G401 (cell line): ENCODE measurements at places on chromosomes 3 and 15. TPM values are rescaled to one million over a fixed set of nuclear protein-coding genes. Genes with fewer than 3 reads are reported as not detected.

Gene ETV5
- 16.8 and 22.8 TPM in 2 replicates for total RNA-seq

Gene CFAP100
- not detected in 2 replicates for total RNA-seq

DNA sequence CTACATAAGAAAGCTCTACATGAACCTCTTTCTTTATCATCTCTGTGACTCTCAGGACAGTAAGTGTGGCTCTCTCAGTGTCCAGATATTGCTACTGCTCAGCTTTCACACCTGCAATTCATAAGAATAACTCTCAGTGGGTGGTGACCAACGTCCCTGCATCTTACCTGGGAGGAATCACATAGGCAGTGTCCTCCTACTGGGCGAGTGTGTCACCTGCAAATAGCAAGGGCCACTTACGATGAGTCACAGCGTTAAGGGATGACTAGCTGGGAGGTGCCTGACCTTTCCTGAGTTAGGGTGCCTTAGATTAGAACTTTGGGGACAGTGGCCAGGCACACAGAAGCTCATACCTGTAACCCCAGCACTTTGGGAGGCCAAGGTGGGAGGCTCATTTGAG lies 90.8 kb upstream of the C3orf80 start:
- DNase-seq: no peak

DNA sequence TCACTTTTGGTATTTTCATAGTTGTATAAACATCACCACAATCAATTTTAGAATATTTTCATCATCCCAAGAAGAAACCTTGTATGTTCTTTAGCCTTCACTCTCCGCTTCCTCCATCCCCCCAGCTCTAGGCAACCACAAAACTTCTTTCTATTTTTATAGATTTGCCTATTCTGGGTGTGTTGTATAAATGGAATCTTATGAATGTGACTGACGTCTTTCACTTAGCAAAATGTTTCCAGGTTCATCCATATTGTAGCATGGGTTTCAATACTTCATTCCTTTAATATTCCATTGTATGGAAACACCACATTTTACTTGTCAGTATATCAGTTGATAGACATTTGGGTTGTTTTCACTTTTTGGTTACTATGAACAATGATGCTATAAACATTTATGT lies 335.8 kb upstream of the GOLIM4 start:
- no peak for DNase-seq

- DNase-seq: no peak
These were observed 678.1 kb upstream of the CCDC54 start for GRCh38 chr3:106699122-106699521.

- no peak for DNase-seq
These were observed 398.6 kb downstream of the WDR72 start for GRCh38 chr15:53360881-53361280.

Gene NOX5
- not detected in 2 replicates for total RNA-seq

GRCh38 chr15:67917636-67918035 lies 77.8 kb upstream of the RNU6-1 start:
- no peak for DNase-seq

DNA sequence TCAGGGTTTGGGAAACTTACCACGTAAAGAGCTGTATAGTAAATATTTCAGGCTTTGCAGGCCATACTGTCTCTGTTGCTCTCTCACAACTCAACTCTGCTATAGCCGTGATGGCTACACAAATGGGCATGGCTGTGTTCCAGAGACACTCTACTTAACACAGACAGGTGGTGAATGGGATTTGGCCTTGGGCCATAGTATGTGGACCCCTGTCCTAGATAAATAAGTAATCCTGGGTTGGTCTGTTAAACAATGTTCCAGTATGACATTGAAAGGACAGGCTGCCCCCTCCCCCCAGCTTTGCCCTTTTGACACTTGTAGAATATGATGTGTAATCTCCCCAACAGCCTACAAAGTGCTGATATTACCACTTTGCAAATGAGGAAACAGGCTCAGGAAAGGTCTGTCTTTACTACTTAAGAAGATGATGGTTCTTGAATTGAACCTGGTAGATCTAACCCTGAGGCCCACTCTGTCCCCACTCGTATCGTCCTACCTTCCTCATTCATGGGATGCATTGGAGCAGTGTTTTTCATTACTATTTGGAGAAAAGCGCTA lies 38.4 kb downstream of the SLCO3A1 start:
- no peak for DNase-seq

Gene CPEB1
- 20.6 and 34.0 TPM in 2 replicates for total RNA-seq

GRCh38 chr3:37140899-37141541 lies 33.4 kb downstream of the LRRFIP2 start:
- no peak for DNase-seq

- no peak for DNase-seq
These were observed 7.0 kb downstream of the SFMBT1 start for GRCh38 chr3:53038679-53039375.

DNA sequence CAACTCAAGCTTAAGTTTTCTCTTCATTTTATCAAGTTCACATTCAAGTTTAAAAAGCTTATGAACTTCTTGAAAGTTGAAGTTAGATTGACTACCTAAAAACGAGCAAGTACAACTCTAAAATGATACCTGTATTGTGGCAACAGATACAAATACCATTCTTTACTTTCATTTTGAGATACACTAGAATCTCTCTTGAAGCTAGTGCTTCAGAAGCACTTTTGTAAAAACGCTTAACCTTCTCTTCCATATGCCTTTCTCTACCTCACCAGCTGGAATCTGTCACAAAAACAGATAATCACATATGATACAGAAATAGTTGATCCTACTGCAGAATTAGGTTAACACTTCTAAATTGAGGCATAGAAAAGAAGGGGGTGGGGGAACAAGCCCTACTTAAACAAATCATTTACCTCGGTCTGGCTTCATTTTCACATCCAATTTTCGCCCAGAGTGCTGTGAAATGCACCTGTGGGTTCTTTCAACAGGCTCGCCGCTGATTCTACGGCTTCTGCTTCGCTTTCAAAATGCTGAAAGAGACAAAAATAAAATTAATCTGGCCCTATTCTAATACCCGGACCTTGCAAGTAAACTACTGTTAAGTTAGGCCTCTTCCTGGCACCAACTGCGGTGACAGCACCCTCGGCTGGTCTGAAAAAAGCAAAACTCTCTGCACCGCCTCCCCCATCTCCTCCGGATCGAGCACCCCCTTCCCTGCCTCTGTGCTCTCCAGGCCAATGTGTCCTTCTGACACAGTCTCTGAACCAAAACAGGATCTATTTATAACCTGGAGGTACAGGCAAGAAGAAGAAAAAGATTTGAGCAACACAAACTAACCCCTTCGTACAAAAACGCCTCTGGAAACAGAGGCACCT lies 1.4 kb downstream of the ATOSA start:
- peak; percentile 70 for DNase-seq

- DNase-seq: no peak
These were observed 76.3 kb downstream of the SMAD6 start for GRCh38 chr15:66778314-66778665.

DNA sequence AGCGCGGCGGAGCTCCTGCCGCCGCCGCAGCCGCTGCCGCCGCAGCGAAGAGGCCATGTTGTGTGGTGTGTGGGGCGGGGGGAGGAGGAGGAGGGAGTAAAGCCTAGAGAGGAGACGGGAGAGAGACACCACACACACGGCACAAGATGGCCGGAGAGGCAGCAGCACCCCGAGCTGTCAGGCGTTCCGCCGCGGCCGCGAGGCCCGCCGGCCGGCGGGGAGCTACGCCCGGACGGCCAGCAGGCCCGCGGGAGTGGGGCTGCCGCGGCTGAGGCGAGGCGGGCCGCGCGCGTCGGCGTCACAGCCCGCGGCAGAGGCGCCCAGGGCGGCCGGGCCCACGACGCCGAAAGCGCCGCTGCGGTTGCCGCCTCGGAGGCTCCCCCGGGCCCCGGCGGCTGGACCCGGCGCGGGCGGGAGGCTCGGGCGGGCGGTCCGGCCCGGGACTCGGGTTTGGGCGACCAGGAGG lies 17.4 kb upstream of the CHD2 start:
- DNase-seq: no peak

DNA sequence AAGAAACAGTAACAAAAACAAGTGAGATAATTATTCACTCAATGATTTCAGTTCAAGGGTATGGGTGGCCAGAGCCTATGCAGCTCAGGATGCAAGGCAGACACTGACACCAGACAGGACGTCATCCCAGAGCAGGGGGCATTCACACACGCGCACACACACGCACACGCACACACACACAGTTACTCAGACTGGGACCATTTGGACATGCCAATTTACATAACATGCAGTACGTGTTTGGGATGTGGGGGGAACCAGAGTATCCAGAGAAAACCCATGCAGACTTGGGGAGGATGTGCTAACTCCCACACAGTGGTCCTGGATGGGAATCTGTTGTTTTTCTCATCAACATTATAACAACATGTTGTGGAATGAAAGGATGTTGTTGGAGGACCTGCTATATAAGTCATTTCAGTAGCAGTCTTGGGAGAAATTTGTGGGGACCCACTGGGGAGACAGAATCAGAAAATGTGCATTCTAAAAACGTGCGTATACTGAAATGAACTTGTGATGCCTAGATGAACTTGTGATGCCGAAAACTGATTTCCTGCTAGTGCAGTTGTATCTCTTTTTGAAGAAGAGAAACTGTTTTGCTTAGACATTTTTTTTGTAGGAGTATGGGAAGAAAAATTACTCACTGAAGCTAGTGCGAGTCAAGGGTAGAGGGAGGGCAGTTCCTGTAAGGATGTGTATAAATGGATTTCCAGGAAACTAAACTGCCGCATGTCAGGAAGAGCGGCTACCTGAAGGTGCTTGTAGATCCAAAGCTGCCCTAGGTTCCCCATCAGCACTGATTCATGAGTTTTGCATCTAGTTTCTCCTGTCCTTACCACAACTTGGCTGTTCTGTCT lies 25.2 kb downstream of the CD200 start:
- DNase-seq: no peak

Gene BFSP2
- not detected in 2 replicates for total RNA-seq

Gene GRAMD2A
- total RNA-seq: not detected in 2 replicates

Gene SKIC8
- 484 and 486 TPM in 2 replicates for total RNA-seq

GRCh38 chr3:46303240-46303639 lies 50.7 kb upstream of the CCR2 start:
- DNase-seq: no peak

- peak; percentile 8 for DNase-seq
These were observed 33.1 kb downstream of the CRTAP start for GRCh38 chr3:33146791-33147445.

Gene C3orf85
- not detected in 2 replicates for total RNA-seq

- no peak for DNase-seq
These were observed 330.5 kb upstream of the CTDSPL start for GRCh38 chr3:37531066-37531720.

- no peak for DNase-seq
These were observed 91.9 kb upstream of the VGLL4 start for GRCh38 chr3:11735638-11736037.

DNA sequence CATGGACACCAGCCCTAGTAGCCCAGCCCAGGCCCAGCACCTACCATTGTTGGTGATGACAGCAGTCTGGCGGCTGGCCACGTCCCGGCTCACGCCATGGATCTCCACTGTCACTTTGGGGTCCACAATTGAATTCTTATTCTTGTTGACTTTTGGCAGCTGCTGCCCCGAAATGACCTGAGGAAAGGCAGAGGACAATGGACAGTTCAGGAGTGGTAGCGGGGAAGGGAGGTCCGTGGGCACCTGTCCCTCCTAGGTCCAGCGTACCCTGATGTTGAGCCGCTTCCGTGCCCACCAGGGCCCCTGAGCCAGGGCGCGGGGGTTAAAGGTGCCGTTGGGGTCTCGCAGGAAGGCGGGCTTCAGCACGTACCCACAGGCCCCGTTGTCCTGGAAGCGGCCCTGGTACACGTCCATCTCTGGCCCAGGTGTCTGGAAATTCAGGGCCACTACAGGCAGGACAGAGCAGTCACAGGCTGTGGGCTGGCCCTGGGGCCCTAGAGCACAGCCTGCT lies 17.7 kb downstream of the VILL start:
- DNase-seq: no peak

DNA sequence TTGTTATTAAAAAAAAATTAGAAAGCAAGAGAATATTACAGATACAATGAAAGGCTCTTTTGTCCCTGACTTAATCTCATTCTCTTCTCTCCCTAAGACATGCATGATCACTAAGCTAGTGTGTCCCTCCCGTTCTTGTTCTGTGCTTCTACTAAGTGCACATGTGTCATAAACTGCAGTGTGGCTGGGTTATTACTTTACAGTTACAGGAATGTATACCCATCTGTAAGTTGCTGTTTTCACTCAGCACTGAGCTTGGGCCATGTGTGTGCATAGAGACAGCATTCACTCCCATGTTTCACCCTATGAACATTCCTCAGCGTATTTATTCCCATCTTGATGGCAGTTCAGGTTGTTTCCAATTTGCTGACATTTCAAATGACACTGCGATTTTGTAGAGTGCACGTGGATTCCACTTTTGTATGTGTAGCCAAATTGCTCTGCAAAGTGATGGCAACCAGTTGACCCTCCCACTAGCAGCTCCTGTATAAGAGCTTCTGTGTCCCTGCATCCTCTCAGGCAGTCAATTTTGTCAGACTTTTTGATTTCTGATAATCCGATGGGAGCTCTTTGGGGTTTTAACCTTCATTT lies 145.8 kb upstream of the UBE2E1 start:
- no peak for DNase-seq

Gene ILDR1
- not detected in 2 replicates for total RNA-seq

DNA sequence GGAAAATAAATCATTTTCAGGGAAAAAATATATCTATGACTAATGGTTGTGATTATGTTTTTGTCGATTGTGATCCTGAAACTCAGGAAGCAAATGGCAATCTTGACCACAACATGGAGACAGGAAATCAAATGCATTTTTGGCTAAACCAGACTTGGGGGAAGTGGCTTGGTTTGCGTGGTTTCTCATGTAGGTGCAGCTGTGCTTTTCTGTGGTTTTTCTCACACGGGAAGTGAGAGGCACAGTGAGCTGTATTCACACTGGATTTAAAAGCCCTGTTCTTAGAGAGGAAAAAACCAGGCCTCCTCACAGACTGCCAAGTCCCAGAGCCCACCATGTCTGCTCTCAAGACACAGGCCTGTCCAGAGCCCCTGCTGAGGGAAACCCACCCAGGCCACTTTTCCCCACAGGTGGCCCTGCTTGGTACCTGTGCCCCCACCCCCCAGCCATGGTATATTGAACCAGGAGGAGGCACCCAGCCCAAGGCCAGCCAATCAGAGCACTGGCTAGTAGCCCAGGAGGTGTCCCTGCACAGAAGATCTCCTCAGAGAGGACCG lies 46.1 kb downstream of the BTD start:
- no peak for DNase-seq

DNA sequence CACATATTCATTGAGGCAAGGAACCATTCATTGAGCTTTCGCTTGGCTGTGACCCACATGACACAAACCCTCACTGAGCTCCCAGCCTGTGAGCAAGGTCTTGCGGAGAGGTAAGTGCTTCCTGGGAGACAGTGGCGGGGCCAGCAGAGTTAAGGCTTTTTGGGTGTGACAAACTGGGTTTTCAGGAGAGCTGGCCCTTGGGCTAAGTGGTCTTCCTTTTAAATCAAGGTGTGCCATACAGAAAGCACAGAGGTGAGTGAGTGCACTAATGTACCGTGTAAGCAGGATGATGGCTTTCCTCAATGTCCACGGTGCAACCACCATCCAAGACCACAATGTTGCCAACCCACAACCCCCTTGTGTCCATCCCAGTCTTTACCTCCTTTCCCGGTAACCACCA lies 28.6 kb downstream of the POMGNT2 start:
- no peak for DNase-seq

GRCh38 chr3:70186221-70186620 lies 126.2 kb downstream of the MDFIC2 start:
- DNase-seq: no peak

GRCh38 chr3:130979117-130979516 lies 47.5 kb downstream of the ASTE1 start:
- DNase-seq: no peak

Gene TM4SF18
- total RNA-seq: 13.4 and 36.7 TPM in 2 replicates

GRCh38 chr3:127988770-127989557 lies 63.3 kb upstream of the SEC61A1 start:
- no peak for DNase-seq

- no peak for DNase-seq
These were observed 223.3 kb downstream of the EPHB1 start for GRCh38 chr3:135018149-135018923.
